Gastrocnemius medialis (tissue), 4 donors: ENCODE measurements at places on chromosomes 3 and 15. TPM values are rescaled to one million over a fixed set of nuclear protein-coding genes. Genes with fewer than 3 reads are reported as not detected.

DNA sequence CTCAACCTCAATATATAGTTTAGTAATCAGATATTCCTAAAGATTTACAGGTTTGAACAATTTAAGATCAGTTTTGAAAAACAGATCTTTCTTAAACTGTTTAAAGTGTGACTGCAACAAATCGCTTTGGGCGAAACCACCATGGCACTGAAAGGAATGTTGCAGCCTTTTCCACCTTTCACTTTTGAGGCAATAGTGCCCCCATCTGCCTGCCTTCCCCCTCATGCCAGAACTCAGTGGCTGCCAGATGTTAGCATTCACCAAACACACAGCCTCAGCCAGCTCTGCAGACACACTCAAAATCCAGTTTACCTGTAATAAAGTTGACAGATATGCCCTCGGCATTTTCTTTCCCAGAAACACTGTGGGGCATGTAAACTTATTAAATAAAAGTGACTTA, 3.3 kb downstream of the LYSMD4 start:
- no peaks in the 10 kb centered on the region for H3K27me3 ChIP-seq
- no peaks in the 10 kb centered on the region for H3K36me3 ChIP-seq
- no peak overlapping the region for H3K4me3 ChIP-seq
- peaks cover 46% of the 10 kb centered on the region for H3K4me1 ChIP-seq
- H3K27ac ChIP-seq = no peak overlapping the region
- no peak for DNase-seq

GRCh38 chr3:25465266-25465860, 37.3 kb downstream of the RARB start:
- H3K27ac ChIP-seq = peak overlapping the region; percentile 47
- DNase-seq = no peak
- no peak overlapping the region for H3K4me3 ChIP-seq
- H3K4me1 ChIP-seq = peaks cover 60% of the 10 kb centered on the region
- no peaks in the 10 kb centered on the region for H3K36me3 ChIP-seq
- no peaks in the 10 kb centered on the region for H3K27me3 ChIP-seq

- no peak overlapping the region for H3K4me3 ChIP-seq
- DNase-seq = no peak
- no peak overlapping the region for H3K27ac ChIP-seq
- H3K4me1 ChIP-seq = peaks cover 19% of the 10 kb centered on the region
- peaks cover 37% of the 10 kb centered on the region for H3K27me3 ChIP-seq
These were observed 4.7 kb upstream of the OCA2 start for GRCh38 chr15:28103831-28104230.

DNA sequence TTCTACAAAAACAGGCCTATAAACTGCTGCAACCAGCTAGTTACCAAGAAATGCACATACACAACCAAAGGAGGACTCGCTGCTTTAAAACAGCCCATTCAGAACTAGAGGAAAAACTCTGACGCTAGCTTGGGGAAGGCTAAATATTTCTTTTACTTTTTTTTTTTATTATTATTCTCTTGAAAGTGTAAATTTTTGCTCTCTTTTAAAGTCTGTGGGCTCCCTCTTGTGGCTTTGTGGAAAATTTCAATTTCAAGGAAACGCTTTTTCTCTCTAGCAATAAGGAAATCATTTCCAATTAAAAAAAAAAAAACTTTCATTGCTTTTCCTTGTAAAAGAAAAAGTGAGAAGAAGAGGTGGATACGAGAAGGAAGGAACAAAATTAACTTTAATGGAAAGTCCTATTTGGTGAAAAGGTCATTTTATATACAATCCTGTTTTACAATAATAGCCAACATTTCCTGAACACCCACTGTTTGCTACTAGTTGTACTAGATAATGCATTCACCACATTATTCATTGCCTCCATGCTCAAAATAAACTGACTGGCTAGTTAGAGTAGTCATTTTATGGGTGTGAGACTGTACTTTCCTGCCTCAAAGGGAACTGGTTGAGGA, 51.2 kb upstream of the SAMMSON start:
- no peaks in the 10 kb centered on the region for H3K27me3 ChIP-seq
- no peaks in the 10 kb centered on the region for H3K4me1 ChIP-seq
- no peak for DNase-seq
- peaks cover 31% of the 10 kb centered on the region for H3K36me3 ChIP-seq
- no peak overlapping the region for H3K4me3 ChIP-seq
- no peak overlapping the region for H3K27ac ChIP-seq

DNA sequence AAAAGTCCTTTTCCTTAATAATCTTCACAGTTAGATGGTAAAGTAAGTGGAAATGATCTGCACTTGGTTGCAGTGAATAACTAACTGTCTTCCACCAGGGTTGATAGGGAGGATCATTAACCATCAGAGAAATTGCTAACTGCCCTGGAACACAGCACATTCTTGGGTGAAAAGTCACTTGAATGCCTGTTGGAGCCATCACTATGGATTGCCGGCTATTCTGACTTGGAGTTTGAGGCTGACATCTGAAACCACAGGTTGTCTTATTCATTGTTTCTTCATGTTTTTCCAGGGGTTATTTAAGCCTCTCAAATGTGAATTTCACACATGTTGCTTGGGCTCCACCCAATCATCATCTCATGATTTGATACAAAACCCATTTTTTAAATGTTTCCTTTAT, 901.4 kb downstream of the MCTP2 start:
- H3K4me1 ChIP-seq = peaks cover 7% of the 10 kb centered on the region
- no peak overlapping the region for H3K27ac ChIP-seq
- no peak for DNase-seq
- no peaks in the 10 kb centered on the region for H3K27me3 ChIP-seq

GRCh38 chr3:52237657-52238172, 1.2 kb downstream of the TWF2 start:
- no peaks in the 10 kb centered on the region for H3K27me3 ChIP-seq
- no peaks in the 10 kb centered on the region for H3K36me3 ChIP-seq
- H3K27ac ChIP-seq = peak overlapping the region; percentile 99
- DNase-seq = peak; percentile 95

DNA sequence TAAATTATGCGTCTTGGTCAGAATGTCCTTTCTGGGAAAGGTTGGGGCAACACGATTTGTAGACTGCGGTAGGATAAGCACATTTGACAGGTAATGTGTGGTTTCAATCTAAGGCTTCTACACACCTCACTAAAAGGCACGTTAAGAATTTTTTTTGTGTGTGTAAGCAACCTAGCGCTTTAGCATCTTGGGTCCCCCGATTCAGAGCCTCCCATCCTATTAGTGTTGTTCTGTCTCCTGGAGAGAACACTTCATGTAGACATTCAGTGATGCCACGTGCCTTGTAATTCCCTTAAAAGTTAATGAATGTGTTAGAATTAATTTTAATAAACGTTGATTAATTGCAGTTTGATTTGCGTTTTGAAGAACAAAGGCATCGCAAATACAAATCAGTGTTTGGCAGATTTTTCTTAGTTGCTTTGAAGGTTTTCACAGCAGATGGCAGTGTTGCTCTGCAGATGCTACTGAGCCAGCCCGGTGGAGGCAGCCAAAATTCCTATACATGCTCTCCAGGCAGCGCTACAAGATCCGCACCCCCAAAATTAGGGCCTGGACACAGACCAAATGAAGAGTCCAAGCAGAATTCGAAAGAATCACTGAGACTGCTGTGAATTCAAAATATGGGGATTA, 63.5 kb downstream of the OTOL1 start:
- DNase-seq = peak; percentile 10
- no peak overlapping the region for H3K27ac ChIP-seq
- no peaks in the 10 kb centered on the region for H3K36me3 ChIP-seq
- H3K27me3 ChIP-seq = no peaks in the 10 kb centered on the region

- no peaks in the 10 kb centered on the region for H3K36me3 ChIP-seq
- H3K4me1 ChIP-seq = peaks cover 40% of the 10 kb centered on the region
- no peak for DNase-seq
- H3K4me3 ChIP-seq = no peak overlapping the region
These were observed 33.8 kb downstream of the GLCE start for GRCh38 chr15:69194025-69194827.

DNA sequence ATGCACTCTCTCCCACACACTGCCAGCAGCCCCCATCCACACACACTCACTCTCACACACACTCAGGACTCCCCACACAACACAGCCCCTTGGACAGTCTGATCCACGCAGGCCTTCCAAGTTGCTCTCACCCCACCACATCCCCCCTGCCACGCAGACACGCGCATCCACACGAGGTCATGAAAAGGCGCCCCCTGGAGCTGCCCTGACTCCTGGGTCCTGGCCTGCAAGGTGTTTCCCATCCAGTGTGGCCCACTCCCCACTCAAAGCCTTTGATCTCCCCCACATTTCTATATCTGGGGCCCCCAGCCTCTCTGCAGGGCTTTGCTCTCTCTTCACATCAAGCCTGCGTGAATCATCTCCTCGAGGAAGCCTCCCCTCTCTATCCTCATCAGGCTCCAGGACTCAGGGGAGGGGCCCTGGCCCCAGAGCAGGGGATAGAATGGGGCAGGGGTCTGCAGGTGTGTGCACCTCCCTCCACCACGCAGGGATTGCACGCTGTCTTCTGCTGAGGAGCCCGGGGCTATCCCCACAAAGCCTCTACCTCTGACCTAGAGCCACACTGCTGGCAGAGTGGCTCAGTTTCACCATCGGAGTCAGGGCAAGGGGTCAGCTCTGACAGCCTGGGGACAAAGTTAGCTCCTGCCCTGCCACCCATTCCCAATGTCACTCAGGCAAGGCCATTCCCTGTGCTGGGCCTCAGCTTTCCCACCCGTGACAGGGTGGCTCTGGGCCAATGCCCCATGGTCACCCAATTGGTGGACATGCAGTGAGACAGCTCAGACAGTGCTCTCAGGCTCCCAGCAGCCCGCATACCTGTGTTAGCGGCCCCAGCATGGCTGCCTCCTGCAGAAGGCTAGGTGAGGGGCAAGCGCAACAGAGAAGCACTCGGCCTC, 6.4 kb downstream of the MYL3 start:
- H3K4me3 ChIP-seq = no peak overlapping the region
- DNase-seq = peak; percentile 22
- peak overlapping the region; percentile 2 for H3K27ac ChIP-seq
- H3K4me1 ChIP-seq = peaks cover 14% of the 10 kb centered on the region
- no peaks in the 10 kb centered on the region for H3K27me3 ChIP-seq

The ZNF860 gene
- total RNA-seq = 0.07 TPM

The FETUB gene
- total RNA-seq = not detected

The GPR15 gene
- not detected for total RNA-seq

The SLC24A1 gene
- total RNA-seq = 0.41 TPM

The CCK gene
- not detected for total RNA-seq

The CLRN1 gene
- not detected for total RNA-seq

The WDR49 gene
- 1.2 TPM for total RNA-seq

The RARRES1 gene
- total RNA-seq = 6.2 TPM
